ENCODE measurements at places on chromosomes 5 and 9.

DNA sequence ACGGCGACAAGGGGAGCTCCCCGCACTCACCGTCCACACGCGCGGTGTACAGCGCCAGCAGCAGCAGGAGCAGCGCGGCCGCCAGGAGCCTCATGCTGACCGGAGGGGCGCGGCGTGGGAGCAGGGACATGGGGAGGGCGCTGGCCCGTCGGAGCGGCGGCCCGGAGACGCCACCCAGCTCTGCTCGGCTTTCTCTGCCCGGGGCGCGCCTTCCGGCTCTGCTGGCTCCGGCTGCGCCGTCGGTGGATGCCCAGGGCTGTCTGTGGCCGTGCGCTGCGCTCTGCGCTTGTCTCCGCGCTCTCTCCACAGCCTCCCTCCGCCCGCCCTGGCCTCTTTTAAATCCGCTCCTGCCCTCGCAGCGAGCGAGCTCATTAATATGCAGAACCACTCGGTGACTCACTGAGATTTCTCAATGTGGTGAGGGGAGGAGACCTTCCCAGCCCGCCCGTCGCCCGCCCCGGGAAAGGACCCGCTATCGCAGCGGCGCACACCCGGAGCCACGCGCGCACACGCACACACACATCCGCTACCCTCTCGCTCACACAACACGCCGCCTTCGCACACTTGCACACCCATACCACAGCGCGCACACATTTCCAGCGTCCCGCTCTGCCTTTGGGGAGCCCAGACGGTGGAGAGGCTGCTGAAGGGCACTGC lies at the start of gene CXCL14:
TSS of gene CXCL14 (minus strand) at position 307 of the 657 bp plus-strand sequence. CDS start at position 94, 213 bp downstream.
- DNase-seq, result no peak

- no peak for DNase-seq
These were observed 140.9 kb downstream of the ZNF608 start for GRCh38 chr5:124605541-124605940.

DNA sequence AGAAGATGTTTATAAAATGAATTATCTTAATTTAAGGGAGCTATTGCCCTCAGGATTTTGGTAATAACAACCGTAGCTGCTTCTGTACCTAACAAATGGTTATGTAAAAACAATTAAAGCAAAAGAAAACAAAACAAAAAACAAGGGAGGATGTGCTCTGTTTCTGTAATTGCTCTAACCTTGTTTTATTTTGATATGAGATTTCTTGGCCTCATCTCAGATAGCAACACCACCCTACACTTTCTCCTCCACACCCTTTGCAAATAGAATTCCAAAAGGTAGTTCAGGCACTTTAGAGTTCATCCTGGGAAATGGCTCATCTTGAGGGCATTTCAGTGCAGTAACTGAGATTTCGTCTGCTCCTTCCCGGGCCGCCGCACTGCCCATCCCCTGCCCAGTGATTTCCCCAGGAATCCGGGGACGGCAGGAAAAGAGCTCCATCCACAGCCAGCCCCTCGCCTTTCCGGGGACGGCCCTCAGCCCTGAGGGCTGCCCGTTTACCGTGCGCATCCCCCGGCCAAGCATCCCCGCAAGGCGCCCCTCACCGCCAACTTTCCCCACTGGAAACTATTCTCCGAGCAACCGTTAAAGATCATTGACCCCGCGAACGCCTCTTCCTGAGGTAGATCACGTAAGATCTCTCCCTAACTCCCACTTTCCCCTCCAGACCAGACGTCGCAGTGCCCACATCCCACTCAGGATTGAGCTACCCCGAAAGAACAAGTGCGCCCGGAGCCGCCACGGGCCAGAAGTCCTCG lies 1.2 kb downstream of the FNBP1 start:
- DNase-seq, result no peak

- DNase-seq, result no peak
These were observed 16.6 kb downstream of the SV2C start for GRCh38 chr5:76099756-76100155.

DNA sequence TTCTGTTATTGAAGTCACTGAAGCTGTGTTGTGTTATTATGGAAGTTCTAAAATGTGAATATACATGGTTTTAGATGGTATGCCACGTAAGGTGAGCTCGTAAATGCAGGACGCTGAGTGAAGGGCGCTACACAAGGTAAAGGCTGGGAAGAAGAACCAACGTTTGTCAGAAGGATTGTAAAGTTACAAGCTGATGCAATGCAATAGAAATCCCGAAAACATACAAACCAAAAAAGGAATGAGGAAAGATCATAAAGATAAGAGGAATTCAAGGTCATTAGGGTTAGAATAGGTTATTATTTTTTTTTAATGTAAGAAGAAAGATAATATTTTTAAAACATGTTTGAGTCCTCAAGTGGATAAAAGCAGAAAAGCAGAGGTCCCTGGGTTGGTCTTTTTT lies 538.6 kb downstream of the CDH12 start:
- DNase-seq, result no peak

GRCh38 chr9:79565245-79565644 lies 6.5 kb upstream of the TLE4 start:
- no peak for DNase-seq

DNA sequence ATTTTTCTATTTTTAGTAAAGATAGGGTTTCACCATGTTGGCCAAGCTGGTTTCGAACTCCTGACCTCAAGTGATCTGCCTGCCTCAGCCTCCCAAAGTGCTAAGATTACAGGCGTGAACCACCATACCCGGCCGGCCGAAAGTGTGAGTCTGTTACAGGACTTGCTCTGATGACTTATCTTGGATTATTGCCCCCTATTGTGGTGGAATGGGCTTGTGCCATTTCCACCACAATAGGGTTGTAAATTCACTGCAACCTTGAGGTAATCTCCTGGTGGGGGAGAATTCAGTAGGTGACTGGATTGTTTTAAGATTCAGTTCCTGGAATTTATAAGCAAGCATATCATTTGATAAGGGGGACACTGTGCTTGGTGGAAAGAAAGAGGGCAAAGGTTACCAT lies 15.0 kb upstream of the HMGCR start:
- no peak for DNase-seq
